Hindlimb muscle (tissue), 1 donor: ENCODE measurements at places on chromosomes 5 and 9.

GRCh38 chr5:109916481-109917153, 226.9 kb downstream of the MAN2A1 start:
- DNase-seq = no peak

GRCh38 chr9:137485343-137486140, 26.4 kb upstream of the NSMF start:
- no peak for DNase-seq

DNA sequence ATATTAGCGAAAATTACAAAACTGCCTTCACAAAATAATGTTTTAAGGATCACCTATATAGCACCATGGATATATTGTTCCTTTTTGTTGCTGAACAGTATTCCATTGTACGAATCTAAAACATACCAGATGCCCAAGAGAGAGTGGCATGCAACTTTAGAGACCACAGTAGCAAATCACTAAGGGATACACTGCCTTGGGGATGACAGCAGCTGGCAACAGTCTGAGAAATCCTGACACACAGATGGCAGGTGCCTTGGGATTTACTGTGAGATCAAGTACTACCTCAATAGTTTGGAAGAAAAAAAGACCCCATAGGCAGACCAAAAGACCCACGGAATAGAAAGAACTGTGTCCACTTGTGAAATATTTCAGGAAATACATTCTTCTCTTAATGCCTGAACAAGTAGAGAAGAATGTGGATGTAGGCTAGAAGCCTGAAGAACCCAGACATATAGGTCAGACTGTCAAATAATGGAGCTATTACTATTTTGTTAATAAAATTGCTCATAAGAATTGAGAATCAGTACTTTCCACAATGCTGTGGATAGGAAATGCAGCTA, 53.4 kb downstream of the PLPP1 start:
- DNase-seq = no peak

GRCh38 chr5:65418661-65419060, 63.1 kb downstream of the ADAMTS6 start:
- DNase-seq = no peak

DNA sequence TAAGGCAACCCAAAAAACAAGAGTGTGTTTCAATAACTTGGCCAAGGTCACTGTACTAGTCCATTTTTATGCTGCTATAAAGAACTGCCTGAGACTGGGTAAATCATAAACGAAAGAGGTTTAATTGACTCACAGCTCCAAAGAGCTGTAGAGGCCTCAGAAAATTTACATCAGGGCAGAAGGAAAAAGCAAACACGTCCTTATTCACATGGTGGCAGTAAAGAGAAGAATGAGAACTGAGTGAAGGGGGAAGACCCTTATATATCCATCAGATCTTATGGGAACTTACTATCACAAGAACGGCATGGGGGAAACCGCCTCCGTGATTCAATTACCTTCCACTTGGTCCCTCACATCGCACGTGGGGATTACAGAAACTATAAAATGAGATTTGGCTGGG, 64.3 kb upstream of the CAMK4 start:
- DNase-seq = no peak

GRCh38 chr9:88072831-88073375, 65.4 kb downstream of the SPATA31C2 start:
- no peak for DNase-seq

DNA sequence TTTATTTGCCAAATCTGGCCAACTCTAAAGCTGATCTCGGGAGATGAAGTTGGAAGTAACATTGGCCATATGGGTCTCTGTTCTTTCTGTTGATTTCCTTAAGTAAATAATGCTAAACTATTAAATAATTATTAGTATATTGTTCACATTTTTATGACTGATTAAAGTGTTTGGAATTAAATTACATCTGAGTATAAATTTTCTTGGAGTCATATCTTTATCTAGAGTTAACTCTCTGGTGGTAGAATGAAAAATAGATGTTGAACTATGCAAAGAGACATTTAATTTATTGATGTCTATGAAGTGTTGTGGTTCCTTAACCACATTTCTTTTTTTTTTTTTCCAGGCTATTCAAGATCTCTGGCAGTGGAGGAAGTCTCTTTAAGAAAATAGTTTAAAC, 9.3 kb upstream of the FGF18 start:
- DNase-seq = no peak

DNA sequence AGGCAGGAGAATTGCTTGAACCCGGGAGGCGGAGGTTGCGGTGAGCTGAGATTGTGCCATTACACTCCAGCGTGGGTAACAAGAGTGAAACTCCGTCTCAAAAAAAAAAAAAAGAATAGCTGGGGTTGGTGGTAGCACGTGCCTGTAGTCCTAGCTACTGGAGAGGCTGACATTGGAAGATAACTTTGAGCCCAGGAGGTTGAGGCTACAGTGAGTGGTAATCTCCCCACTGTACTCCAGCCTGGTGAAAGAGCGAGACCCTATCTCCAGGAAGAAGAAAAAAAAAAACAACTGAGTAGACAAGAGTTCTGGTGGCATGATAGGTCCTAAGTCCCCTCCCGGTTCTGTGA, 26.3 kb downstream of the GOLGA2 start:
- no peak for DNase-seq
